ENCODE measurements at places on chromosomes 6 and 20.

DNA sequence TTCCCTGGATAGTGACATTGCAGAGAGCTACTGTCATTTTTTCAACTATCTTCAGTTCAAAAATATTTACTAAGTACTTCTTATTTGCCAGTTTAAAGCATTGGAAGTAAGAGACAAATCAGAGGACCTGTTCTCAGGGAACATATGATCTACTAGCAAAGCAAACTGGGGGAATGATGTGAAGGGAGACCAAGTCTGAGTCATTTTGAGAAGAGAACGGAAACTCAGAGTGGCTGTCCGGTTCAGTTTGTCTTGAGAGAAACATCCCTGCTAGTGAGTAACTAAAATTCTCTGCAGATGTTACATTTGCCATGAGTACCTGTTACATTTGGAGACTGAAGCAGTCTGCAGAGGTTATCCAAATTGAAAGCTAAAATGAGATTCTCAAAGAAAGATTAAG is 118.3 kb downstream of the KCNQ5 start:
- no peaks in the 10 kb centered on the region for H3K36me3 ChIP-seq
- DNase-seq = no peak
- H3K4me3 ChIP-seq = no peak overlapping the region
- no peaks in the 10 kb centered on the region for H3K27me3 ChIP-seq

DNA sequence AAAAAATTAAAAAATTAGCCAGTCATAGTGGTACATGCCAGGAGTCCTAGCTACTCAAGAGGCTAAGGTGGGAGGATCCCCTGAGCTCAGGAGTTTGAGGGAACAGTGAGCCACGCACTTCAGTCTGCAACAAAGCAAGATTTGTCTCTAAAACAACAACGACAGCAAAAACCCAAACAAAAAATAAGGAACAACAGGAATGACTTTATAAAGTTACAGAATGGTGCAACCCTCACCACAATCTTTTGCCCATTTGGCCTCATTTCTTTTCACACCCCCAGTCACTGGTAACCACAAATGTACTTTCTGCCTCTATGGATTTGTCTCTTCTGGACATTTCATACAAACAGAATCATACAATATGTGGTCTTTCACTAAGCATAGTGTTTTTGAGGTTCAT is 16.7 kb upstream of the ZFAND3 start:
- no peak overlapping the region for H3K4me3 ChIP-seq
- no peaks in the 10 kb centered on the region for H3K27me3 ChIP-seq
- H3K4me1 ChIP-seq = no peaks in the 10 kb centered on the region
- DNase-seq = no peak

DNA sequence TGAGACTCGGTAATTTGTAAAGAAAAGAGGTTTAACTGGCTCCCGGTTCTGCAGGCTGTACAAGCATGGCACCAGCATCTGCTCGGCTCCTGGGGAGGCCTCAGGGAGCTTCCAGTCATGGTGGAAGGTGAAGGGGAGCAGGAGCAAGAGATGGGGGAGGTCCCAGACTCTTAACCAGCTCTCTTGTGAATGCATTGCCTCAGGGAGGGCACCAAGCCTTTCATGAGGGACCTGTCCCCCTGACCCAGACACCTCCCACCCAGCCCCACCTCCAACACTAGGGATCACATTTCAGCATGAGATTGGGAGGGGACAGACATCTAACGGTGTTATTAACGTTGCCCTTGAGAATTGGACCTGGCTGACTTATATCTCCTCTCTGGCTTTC is 68.6 kb downstream of the PTPN1 start:
- H3K4me3 ChIP-seq = no peak overlapping the region
- no peak overlapping the region for H3K27ac ChIP-seq
- peaks cover 70% of the 10 kb centered on the region for H3K36me3 ChIP-seq
- H3K4me1 ChIP-seq = no peaks in the 10 kb centered on the region

- H3K36me3 ChIP-seq = no peaks in the 10 kb centered on the region
- H3K27me3 ChIP-seq = no peaks in the 10 kb centered on the region
- DNase-seq = no peak
- H3K4me1 ChIP-seq = no peaks in the 10 kb centered on the region
- H3K27ac ChIP-seq = no peak overlapping the region
Measured at GRCh38 chr6:5657684-5658430, 348.9 kb downstream of the NRN1 start.

DNA sequence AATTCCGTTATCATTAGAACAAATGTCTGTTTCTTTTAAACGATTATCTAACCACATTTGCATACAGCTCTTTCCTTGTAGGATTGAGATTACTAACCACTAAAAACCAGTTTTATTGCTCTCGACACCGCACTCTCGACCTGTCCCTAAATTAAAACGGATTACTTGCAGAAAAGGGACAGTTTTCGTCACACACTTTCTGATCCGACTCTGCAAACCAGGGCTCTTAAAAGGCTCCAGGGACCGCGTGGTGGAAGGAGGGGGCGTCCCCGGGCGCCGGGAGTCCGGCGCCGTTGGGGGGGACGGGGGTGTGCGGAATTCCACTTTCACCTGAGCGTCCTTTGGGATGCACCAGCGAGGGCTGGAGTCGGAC is 731 bp downstream of the MAK start:
- H3K36me3 ChIP-seq = no peaks in the 10 kb centered on the region
- no peak for DNase-seq

GRCh38 chr20:46840054-46840729 is 54.5 kb upstream of the EYA2 start:
- no peak overlapping the region for H3K27ac ChIP-seq
- H3K36me3 ChIP-seq = no peaks in the 10 kb centered on the region
- no peaks in the 10 kb centered on the region for H3K4me1 ChIP-seq
- H3K4me3 ChIP-seq = no peak overlapping the region
- DNase-seq = no peak
- H3K27me3 ChIP-seq = no peaks in the 10 kb centered on the region

- no peaks in the 10 kb centered on the region for H3K27me3 ChIP-seq
- H3K27ac ChIP-seq = peak overlapping the region; percentile 66
- peak; percentile 82 for DNase-seq
- H3K4me1 ChIP-seq = peaks cover 16% of the 10 kb centered on the region
- H3K4me3 ChIP-seq = peak overlapping the region; percentile 10
Measured at GRCh38 chr6:108800427-108800864, 47.8 kb upstream of the ARMC2 start.
